ENCODE measurements at places on chromosomes 5 and 9. TPM values are rescaled to one million over a fixed set of nuclear protein-coding genes. Genes with fewer than 3 reads are reported as not detected.

The LRRC70 gene
- polyA plus RNA-seq = 4.6 TPM

DNA sequence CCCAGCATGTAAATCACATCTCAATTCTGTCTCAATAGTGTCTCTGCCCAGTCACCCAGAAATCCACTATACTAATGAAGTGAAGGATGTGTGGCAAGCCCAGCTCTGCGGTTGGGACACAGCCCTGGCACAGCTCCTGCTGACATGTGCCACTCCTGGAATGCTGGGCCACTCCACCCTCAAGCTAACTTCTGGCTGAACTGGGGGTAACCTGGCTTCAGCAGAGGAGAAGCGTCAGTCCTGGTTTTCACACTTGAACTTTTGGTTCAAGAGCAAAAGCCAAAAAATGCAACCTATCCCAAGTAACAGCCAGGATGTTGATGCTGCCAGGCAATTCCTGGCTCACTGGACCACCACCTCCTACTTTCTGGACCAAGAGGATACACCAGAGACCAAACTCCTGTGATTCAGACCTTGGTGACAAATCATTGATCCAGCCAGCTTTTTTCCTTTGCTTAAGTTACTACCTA lies 86.4 kb downstream of the ARRDC3 start:
- H3K27me3 ChIP-seq = no peaks in the 10 kb centered on the region
- no peak overlapping the region for H3K27ac ChIP-seq
- DNase-seq = no peak
- H3K36me3 ChIP-seq = no peaks in the 10 kb centered on the region

DNA sequence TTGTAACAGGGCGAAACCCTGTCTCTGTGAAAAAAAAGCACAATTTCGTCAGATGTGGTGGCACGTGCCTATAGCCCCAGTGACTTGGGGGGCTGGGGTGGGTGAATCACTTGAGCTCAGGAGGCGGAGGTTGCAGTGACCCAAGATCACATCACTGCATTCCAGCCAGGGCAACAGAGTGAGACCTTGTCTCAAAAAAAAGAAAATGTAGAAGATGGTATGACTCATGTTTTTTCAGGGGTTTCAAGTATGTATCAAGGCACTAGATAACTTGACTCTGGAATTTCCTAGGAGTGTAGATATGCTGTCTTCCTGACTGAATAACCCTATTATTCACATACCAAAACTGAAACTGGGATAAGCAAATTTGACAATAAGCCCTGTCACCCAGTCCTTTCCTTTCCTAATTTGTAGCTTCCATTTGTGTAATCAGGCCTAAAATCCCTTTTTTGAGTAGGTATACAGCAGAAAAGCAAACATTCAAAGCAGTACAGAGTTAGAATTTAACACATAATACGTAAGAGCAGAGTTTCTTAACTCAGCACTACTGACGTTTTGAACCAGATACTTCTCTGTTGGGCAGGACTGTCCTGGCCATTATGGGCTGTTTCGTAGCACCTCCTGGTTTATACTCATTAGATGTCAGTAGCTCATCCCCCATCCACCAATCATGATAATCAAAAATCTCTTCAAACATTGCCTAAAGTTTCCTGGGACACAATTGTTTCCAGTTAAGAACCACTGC lies 17.3 kb upstream of the ANKRD18B start:
- no peak overlapping the region for H3K4me3 ChIP-seq
- no peaks in the 10 kb centered on the region for H3K36me3 ChIP-seq
- DNase-seq = no peak
- no peak overlapping the region for H3K27ac ChIP-seq
- no peaks in the 10 kb centered on the region for H3K27me3 ChIP-seq

The IFNA2 gene
- not detected for polyA plus RNA-seq

DNA sequence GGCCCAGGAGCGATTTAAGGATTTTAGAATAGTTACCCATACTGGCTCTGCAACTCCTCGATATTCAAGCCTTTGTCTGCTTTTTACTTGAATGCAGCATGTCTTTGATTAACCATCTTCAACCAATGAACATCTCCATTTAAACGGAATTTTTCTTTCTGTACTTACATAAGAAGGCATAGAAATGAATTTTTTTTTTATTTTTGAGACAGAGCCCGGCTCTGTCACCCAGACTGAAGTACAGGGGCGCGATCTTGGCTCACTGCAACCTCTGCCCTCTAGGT lies 825 bp upstream of the RIOK2 start:
- peak overlapping the region; percentile 43 for H3K27ac ChIP-seq
- H3K4me1 ChIP-seq = peaks cover 7% of the 10 kb centered on the region
- H3K4me3 ChIP-seq = peak overlapping the region; percentile 70

GRCh38 chr9:109816490-109816889 lies 36.5 kb downstream of the PALM2AKAP2 start:
- no peaks in the 10 kb centered on the region for H3K36me3 ChIP-seq
- H3K27ac ChIP-seq = no peak overlapping the region
- H3K27me3 ChIP-seq = no peaks in the 10 kb centered on the region
- no peak overlapping the region for H3K4me3 ChIP-seq
- no peak for DNase-seq
- H3K4me1 ChIP-seq = peaks cover 2% of the 10 kb centered on the region

DNA sequence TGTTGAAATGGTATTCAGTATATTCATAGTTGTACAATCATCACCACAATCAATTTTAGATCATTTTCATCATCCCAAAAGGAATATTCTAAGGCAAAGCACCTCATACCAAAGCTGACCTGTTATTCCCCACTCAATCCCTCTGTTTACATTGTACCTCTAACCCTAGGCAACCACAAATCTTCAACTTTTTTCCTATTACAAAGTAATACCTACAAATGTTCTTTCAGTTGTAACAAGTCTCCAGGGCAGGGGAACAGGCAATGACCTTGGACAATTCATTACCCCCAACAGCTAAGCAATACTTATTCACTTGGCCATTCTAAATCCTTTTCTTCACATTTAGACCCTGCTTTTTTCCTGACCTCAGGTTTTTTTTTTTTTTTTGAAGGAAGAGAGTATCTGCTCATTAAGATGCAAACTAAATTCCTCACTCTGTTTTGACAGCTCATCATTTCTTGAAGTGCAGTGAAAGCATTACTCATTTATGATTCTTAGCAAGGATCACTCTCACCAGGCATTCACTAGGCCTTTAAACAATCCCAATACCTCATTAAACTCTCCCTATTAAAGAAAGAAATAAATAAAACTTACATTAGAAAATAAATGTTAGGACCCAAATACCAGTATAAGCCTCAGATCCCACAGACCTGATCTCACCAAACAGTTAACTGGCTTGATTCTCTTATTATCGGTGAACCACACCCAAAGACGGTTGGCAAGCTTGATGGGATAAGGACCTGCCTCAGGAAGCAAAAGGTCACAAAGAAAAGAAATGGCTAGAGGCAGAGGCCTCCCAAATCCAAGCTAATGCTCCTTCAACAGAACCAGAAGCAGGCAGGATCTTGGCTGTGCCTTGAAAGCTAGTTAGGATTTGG lies 15.3 kb downstream of the MTMR12 start:
- no peak overlapping the region for H3K27ac ChIP-seq
- peaks cover 11% of the 10 kb centered on the region for H3K4me1 ChIP-seq
- DNase-seq = no peak
- no peaks in the 10 kb centered on the region for H3K27me3 ChIP-seq
- H3K4me3 ChIP-seq = no peak overlapping the region

GRCh38 chr5:159832073-159832472 lies 84.2 kb upstream of the ADRA1B start:
- H3K27me3 ChIP-seq = no peaks in the 10 kb centered on the region
- H3K27ac ChIP-seq = no peak overlapping the region
- no peaks in the 10 kb centered on the region for H3K4me1 ChIP-seq
- no peaks in the 10 kb centered on the region for H3K36me3 ChIP-seq

- H3K4me1 ChIP-seq = no peaks in the 10 kb centered on the region
- H3K36me3 ChIP-seq = no peaks in the 10 kb centered on the region
- H3K27me3 ChIP-seq = no peaks in the 10 kb centered on the region
- no peak for DNase-seq
- no peak overlapping the region for H3K27ac ChIP-seq
Observed at GRCh38 chr5:33748754-33749153, 143.0 kb downstream of the ADAMTS12 start.

The MEGF9 gene
- polyA plus RNA-seq = 27.3 TPM

- H3K27ac ChIP-seq = no peak overlapping the region
- no peak for DNase-seq
- H3K27me3 ChIP-seq = no peaks in the 10 kb centered on the region
- no peaks in the 10 kb centered on the region for H3K4me1 ChIP-seq
- H3K4me3 ChIP-seq = no peak overlapping the region
Observed at GRCh38 chr5:58737671-58738070, 154.8 kb downstream of the RAB3C start.

DNA sequence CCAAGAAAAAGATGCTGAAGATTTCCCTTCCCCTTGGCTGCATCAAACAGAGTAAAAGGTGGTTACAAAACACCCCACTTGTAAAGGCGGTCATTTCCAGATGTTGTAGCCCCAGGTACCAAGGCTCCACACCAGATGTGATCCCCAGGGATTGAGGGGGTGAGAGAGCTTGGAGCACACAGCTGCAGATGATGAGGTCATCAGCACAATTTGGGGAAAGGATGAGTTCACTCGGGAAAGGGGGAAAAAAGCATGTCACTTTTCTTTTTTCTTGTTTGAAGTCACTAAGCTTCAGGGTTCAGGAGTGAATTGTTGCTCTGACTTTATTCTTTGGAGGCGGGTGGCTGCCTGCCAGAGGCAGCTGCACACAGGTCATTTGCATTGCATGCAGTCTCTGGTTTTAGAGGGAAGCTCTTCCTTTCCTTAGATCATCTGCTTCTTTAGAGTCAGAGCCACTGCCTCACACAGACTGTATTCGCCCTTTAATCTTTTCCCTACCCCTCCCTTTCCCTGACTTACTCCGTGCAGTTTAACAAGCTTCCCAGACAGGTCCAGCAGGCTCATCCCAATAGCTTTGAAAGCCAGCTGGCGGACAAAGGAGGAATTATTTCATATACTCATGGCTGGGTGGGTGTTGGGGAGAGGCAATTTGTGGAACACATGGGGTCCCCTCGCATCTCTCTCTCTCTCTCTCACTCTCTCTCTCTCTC lies 409.3 kb upstream of the SLC24A2 start:
- no peaks in the 10 kb centered on the region for H3K4me1 ChIP-seq
- H3K4me3 ChIP-seq = no peak overlapping the region
- no peaks in the 10 kb centered on the region for H3K36me3 ChIP-seq
- H3K27ac ChIP-seq = no peak overlapping the region
- DNase-seq = no peak
- H3K27me3 ChIP-seq = no peaks in the 10 kb centered on the region

DNA sequence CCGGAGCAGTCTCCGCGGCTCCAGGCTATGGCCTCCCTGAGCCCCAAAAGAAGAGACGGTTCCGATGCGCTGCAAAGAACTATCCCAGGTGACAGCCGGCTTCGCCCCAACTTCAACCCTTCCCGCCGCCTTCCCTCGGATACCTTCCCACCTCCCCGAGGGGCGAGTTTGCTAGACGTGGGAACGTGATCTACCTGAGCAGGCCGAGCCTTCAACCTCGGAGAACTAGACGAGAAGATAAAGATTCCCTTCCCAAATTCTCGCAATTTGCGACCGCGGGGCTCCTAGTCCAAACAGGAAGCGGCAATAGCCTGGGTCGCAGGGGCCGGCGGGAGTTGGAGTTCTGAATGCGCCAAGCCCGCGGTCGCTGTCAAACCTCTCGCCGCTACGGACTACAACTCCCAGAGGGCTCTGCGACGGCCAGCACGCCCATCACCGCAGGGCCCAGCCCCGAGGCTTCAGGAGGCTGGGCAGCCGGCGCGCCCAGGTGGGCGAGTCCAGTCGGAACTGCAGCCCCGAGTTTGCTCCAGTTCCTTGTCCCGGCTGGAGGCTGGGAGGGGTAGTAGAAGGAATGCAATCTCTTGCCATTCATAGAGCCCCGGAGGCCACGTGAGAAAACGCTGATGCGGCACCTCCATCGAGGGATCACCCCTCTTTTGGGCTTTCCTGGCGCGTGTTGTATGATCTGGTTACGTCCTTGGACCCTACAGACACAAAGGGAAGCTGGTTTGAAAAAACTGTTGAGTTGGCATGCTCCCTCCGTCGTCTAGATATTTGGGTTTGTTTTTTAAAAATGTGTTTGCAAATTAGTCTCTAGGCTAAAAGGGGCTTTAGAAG lies at the start of gene SLC38A9:
TSS of gene SLC38A9 (minus strand) at position 302 of the 837 bp plus-strand sequence. CDS start 14,366 bp downstream, outside the sequence.
- no peaks in the 10 kb centered on the region for H3K36me3 ChIP-seq
- H3K27ac ChIP-seq = no peak within 1 kb of the TSS
- peak; percentile 96 for DNase-seq
- H3K27me3 ChIP-seq = no peaks in the 10 kb centered on the region
- H3K4me1 ChIP-seq = peaks cover 8% of the 10 kb centered on the region

The IL33 gene
- 9.1 TPM for polyA plus RNA-seq

- no peaks in the 10 kb centered on the region for H3K36me3 ChIP-seq
- no peak overlapping the region for H3K27ac ChIP-seq
- no peaks in the 10 kb centered on the region for H3K27me3 ChIP-seq
- H3K4me3 ChIP-seq = no peak overlapping the region
- DNase-seq = no peak
Observed at GRCh38 chr5:119948162-119948561, 318.8 kb downstream of the FAM170A start.

GRCh38 chr5:30368064-30368463 lies 825.4 kb upstream of the CDH6 start:
- H3K4me1 ChIP-seq = no peaks in the 10 kb centered on the region
- H3K4me3 ChIP-seq = no peak overlapping the region

DNA sequence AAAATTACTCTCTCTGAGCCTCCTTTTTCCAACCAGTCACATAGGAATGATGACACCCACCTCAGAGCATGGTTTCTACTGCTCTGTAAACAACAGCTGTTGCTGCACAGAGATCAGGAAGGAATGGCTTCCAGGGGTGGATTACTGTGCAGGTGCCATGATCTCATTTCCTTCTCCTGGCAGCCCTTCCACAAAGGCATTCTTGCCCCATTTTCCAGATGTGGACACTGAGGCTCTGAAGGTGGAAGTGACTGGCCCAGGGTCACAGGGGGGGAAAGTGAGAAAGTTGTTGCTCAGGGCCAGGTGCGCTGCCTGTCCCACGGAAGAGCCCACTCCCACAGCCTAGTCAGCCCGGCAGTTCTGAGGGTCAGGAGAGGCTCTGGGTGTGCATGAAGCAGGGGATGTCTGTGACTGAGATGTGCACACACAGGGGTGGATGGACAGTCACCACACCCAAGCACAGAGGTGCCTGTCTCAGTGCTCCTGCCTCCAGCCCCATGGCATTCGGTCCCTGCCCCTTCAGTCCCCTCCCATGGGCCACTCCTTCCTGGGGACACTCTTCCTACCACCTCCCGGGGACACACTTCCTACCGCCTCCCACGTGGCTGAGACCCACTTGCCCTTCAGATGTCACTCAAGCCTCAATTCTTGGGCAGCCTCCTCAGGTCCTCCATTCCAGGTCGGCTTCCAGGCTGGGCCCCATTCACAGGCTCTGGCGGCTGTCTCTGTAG lies 17.0 kb downstream of the FGFR4 start:
- peaks cover 3% of the 10 kb centered on the region for H3K4me1 ChIP-seq
- H3K27ac ChIP-seq = no peak overlapping the region
- no peak for DNase-seq
- H3K27me3 ChIP-seq = no peaks in the 10 kb centered on the region

GRCh38 chr5:73300337-73301207 lies 127.6 kb downstream of the TMEM174 start:
- DNase-seq = no peak
- H3K36me3 ChIP-seq = no peaks in the 10 kb centered on the region
- no peak overlapping the region for H3K27ac ChIP-seq
- H3K27me3 ChIP-seq = peaks cover 10% of the 10 kb centered on the region
- no peak overlapping the region for H3K4me3 ChIP-seq

- H3K36me3 ChIP-seq = no peaks in the 10 kb centered on the region
- peaks cover 11% of the 10 kb centered on the region for H3K4me1 ChIP-seq
- no peak overlapping the region for H3K4me3 ChIP-seq
- H3K27me3 ChIP-seq = no peaks in the 10 kb centered on the region
- no peak overlapping the region for H3K27ac ChIP-seq
Observed at GRCh38 chr5:142984525-142984924, 214.3 kb downstream of the ARHGAP26 start.

- DNase-seq = no peak
- H3K4me1 ChIP-seq = no peaks in the 10 kb centered on the region
- no peak overlapping the region for H3K4me3 ChIP-seq
- H3K27me3 ChIP-seq = no peaks in the 10 kb centered on the region
- H3K27ac ChIP-seq = no peak overlapping the region
- H3K36me3 ChIP-seq = no peaks in the 10 kb centered on the region
Observed at GRCh38 chr5:7667216-7667767, 183.6 kb downstream of the CFAP90 start.

All from ovary (tissue), 10 donors.